ENCODE measurements at places on chromosomes 3 and 15.
A peak's percentile ranks its signal among the peaks of the same experiment; 100 is the strongest.

- DNase-seq, result no peak
These were observed 72.0 kb upstream of the GLCE start for GRCh38 chr15:69088300-69088965.

DNA sequence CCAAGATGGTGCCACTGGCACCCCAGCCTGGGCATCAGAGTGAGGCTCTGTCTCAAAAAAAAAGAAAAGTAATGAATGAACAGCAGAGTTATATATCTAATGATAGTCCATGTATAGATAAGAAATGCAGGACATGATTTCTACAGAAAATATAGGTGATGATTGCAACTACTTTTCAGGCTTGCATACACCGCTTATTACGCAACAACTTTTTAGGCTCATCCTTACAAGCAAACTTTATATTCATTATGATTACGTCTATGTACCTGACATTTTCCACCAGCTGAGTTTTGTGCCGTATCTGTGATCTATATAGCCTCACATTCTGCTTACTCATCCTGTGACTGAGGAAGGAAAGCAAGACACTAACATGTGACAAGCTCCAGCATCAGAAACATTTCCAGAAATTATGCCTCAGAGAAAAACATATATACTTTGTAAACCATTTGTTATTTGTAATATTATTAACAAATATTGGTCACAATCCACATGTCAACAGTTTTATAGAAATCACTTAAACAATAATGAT lies 906.3 kb downstream of the ZPLD1 start:
- no peak for DNase-seq

DNA sequence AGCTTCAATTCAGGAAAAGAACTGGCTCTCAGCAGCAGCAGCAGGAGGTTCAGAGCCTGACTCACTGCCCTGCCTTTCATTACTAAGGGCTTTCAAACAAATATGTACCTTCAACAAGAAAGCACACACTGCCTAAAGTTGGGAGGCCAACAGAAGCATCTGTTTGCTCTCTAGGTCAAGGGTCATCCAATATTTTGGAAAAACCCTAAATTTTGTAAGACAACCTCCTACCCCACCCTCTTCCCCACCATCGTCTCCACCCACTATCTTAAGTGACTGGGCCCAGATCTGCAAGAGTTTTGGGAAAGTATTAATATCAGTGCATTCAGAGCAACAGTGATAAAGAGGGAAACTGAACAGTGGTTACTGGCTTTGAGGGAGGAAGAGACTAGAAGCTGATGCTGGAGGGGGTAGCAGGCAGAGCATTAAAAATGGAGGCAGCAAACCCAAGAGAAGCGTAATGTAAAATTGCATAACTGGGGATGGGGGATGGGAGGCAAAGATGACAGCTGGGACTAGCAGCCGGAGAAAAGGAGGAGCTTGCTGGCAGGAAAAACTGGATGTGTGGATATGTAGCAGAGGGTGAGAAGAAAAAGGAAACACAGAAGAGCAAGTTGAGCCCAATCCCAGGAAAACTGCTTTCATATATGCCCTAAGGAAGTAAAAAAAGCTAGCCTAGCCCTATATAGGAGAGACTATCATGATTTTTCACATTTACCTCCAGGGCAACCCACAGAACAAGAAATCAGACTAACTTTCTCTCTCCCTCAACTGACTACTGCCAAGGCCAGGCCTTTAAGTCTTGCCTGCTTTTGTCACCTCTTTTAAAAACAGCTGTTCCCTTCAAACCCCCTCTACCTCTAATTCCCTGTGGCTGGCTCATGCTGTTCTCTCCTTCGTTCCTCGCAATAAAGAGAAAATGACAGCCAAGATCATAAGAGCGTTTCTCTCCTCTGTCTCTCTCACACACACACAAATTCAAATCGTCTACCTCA lies 31.4 kb downstream of the NPTN start:
- no peak for DNase-seq

GRCh38 chr3:51955893-51956770 lies 951 bp downstream of the GPR62 start:
- peak; percentile 59 for DNase-seq

DNA sequence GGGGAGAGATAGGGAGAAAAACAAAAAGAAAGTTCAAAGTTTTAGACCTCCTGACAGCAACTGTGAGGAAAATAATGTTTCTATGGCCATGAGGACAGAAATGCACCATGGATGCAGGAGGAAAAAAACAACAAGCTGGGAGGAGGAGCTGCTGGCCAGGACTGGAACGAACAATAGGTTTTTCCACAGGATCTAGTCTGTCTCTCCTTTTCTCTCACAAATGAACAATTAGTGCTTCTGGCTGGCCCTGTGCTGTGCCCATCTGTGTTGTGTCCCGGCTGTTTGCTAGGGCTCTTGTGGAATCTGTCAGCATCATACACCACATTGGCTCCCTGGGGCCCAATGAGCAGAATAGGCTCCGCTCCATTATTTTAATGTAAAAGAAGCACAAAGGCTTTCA lies 15.2 kb downstream of the GK5 start:
- DNase-seq, result no peak

- no peak for DNase-seq
These were observed 147.8 kb upstream of the KCNMB2 start for GRCh38 chr3:178388473-178388872.

- no peak for DNase-seq
These were observed 109.4 kb downstream of the LRTM1 start for GRCh38 chr3:54818486-54818885.

Data from GM12891 (cell line).